Chondrocyte (in vitro differentiated cells): ENCODE measurements at places on chromosomes 16 and 17. TPM values are rescaled to one million over a fixed set of nuclear protein-coding genes. Genes with fewer than 3 reads are reported as not detected.

- DNase-seq = no peak
Observed at GRCh38 chr17:63019138-63019873, 53.3 kb downstream of the TANC2 start.

- no peak for DNase-seq
Observed at GRCh38 chr16:23962001-23962400, 126.2 kb downstream of the PRKCB start.

- DNase-seq = no peak
Observed at GRCh38 chr16:85520853-85521521, 92.1 kb upstream of the GSE1 start.

- no peak for DNase-seq
Observed at GRCh38 chr16:48949636-48950035, 332.0 kb downstream of the CBLN1 start.

- no peak for DNase-seq
Observed at GRCh38 chr17:40099619-40100418, 570 bp downstream of the NR1D1 start.

- no peak for DNase-seq
Observed at GRCh38 chr17:31339906-31340661, 18.7 kb upstream of the EVI2A start.

Gene KCNJ12
- total RNA-seq = 2.2 to 2.8 TPM (median 2.5 TPM) in 3 replicates

Gene ANKRD40CL
- not detected in 3 replicates for total RNA-seq

Gene TIGD7
- total RNA-seq = 5.4 to 7.1 TPM (median 6.2 TPM) in 3 replicates

Gene RSKR
- 4.7 to 9.0 TPM (median 6.4 TPM) in 3 replicates for total RNA-seq

Gene ACSM2A
- 0.21 TPM in 1 of 3 replicates, not detected in the others for total RNA-seq

Gene GSDMA
- not detected in 3 replicates for total RNA-seq

Gene FN3K
- total RNA-seq = 16.2 to 20.5 TPM (median 19.0 TPM) in 3 replicates
